ENCODE measurements at places on chromosomes 11 and 22.

GRCh38 chr11:27976262-27976661 is 131.7 kb downstream of the KIF18A start:
- ATAC-seq, result no peak

DNA sequence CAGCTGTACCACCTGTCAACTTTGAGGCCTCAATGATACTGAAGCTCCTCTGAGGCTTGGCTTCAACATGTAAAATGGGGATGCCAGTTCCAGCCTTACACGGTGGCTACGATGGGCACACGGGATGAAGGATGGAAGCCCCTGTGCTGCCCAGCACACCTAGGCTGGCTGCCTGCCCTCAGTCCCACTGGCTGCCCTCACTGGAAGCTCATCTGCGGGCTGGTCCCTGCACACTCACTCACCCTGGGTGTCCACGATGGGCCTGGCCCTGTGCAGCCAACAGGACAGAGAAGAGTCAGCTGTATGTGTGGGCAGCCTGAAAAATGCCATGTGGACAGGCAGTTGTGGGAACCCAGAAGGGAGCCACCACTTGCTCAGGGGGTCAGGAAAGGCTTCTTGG is 2.2 kb downstream of the YIF1A start:
- no peak for ATAC-seq

DNA sequence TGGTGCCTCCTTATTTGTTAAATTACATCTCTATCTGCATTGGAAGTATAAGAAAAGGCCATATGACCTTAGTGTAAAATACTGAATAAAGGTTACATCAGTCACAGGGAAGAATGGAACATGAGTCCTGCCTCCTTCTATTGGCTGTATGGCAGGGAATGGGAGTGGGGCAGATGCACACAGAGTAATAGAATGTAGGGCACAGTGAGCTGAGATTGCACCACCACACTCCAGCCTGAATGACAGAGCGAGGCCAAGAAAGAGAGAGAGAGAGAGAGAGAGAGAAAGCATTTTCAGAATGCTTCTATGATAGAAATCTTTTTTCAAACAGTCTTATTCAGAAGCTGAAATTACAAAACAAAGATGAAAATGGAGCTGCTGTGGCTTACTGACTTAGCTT is 58.8 kb downstream of the SLN start:
- ATAC-seq, result peak; percentile 88

GRCh38 chr11:109507331-109507730 is 85.3 kb downstream of the C11orf87 start:
- no peak for ATAC-seq

- ATAC-seq, result no peak
Measured at GRCh38 chr11:2751523-2752203, 51.9 kb upstream of the KCNQ1OT1 start.

GRCh38 chr22:17097062-17097461 is 12.3 kb downstream of the IL17RA start:
- ATAC-seq, result no peak

GRCh38 chr11:67633758-67634365 is 4.1 kb upstream of the NUDT8 start:
- no peak for ATAC-seq

GRCh38 chr11:126926376-126926791 is 74.2 kb downstream of the KIRREL3 start:
- ATAC-seq, result no peak

DNA sequence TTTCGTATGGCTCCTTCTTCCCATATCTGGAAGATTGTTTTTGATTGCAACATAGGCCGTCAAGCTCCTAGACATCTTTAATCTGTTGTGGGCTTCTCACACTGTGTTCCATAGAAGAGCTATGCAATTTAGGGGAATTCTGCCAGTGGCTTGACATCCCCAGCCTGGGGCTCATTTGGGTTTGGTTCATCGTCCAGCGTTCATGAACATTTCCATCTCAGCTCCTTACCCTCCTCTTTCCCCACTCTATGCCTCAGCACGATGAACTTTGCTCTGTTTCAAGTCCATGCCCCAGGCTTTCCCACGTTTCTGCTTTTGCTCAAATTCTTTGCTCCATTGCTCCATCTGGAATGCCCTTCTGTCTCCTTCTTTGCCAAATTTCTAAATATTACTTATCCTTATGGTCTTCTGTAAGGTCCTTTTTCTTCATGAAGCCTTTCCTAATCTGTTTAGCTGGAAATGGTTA is 26.1 kb upstream of the CLMP start:
- ATAC-seq, result no peak

DNA sequence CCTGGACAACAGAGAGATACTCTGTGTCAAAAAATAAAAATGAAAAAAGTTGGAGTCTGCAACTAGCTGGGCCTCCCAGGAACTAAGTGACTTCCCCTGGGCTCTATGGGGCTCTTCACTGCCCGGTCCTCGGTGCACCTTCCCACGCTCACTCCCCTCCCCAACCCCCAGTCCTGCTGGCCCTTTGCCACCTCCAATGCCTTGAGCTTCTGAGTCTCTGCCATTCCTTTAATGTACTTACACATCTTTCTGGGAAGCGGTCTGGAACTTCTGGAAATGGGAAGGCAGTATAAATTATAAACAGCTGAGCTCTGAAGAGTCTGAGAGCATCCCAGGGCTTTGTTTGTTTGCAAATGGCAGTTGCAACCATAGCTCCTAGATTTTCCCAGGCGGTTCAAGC is 5.9 kb upstream of the BATF2 start:
- no peak for ATAC-seq

GRCh38 chr11:92284558-92284957 is 59.9 kb downstream of the FAT3 start:
- ATAC-seq, result no peak
